Activated T-helper 1 cell treated with anti-CD3 and anti-CD28 coated beads, Interleukin-12 subunit alpha, Interleukin-12 subunit beta, Interleukin-2, Interleukin-4 antibody, amounts not matched to agents 30 ng/mL and 10 ng/mL and 1 ng/mL, durations not matched to agents 14 hours and 24 hours and 36 hours (primary cell): ENCODE measurements at places on chromosomes 7 and 10. TPM values are rescaled to one million over a fixed set of nuclear protein-coding genes. Genes with fewer than 3 reads are reported as not detected.

DNA sequence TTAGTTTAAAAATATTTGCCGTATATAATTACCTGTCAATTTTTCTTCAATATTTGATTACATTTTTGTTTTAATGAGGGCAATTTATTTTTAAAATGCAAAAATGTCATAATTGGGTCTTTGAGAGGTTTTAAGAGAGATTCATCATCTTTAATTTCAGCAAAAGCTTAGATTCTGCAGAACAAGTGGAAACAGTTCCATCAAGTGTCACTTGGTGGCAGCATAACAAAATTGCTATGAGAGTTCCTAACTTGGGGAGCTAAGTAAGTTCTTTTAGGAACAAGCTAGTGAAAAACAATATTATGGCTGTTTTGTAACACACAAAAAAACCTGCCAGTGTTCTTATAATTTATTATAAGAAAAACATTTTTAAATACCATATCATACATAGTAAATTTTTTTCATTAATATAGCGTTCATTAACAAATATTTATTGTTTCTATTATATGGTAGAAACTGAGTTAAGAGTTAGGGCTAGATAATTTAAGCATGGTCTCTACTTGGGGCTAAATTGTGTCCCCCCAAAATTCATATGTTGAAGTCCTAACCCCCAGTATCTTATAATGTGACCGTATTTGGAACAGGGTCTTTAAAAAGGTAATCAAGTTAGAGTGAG, 155.2 kb downstream of the MAGI2 start:
- H3K27me3 ChIP-seq, result no peaks in the 10 kb centered on the region
- DNase-seq, result no peak
- no peak overlapping the region for H3K4me3 ChIP-seq
- no peaks in the 10 kb centered on the region for H3K4me1 ChIP-seq
- H3K36me3 ChIP-seq, result no peaks in the 10 kb centered on the region

- H3K27ac ChIP-seq, result no peak overlapping the region
- DNase-seq, result no peak
- peaks cover 7% of the 10 kb centered on the region for H3K4me1 ChIP-seq
- H3K27me3 ChIP-seq, result no peaks in the 10 kb centered on the region
Measured at GRCh38 chr10:58210160-58210559, 57.5 kb downstream of the IPMK start.

DNA sequence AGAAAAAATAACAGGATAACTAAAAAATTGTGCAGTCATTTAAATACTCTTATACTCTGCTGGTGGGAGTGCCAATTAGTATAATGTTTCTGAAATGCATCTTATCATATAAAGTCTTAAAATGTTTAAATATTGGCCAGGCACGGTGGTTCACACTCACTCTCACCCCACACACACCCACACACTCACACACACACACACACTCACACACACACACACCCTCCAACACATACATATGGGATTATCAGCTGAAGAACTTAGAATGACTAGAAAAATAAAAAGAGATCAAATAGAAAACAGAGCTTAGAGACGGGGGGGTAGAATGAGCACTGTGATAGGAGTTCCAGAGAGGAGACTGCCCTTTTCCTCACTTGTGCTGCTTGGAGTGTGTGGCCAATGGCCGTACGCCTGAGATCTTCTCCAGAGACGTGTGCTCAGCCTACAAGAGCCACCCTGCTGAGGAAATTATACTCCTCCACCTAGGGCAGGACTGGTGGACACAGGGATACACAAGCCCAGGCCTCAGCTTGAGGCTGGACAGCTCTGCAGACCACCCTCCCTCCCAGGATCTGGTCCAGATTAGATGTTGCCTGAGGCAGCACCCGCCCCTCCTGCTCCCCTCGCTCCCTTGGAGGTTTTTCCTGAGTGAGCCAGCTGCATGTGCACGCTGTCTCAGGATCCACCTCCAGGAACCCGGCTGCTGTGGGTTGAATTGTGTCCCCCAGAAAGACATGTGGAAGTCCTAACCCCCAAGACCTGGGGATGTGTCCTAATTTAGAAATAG, 26.5 kb upstream of the PRKAG2 start:
- H3K27me3 ChIP-seq, result peaks cover 11% of the 10 kb centered on the region
- no peaks in the 10 kb centered on the region for H3K4me1 ChIP-seq
- H3K4me3 ChIP-seq, result no peak overlapping the region
- no peaks in the 10 kb centered on the region for H3K36me3 ChIP-seq

- H3K36me3 ChIP-seq, result peaks cover 16% of the 10 kb centered on the region
- H3K27ac ChIP-seq, result peak overlapping the region; percentile 4
- H3K27me3 ChIP-seq, result no peaks in the 10 kb centered on the region
Measured at GRCh38 chr7:5394264-5395105, 29.1 kb downstream of the TNRC18 start.

DNA sequence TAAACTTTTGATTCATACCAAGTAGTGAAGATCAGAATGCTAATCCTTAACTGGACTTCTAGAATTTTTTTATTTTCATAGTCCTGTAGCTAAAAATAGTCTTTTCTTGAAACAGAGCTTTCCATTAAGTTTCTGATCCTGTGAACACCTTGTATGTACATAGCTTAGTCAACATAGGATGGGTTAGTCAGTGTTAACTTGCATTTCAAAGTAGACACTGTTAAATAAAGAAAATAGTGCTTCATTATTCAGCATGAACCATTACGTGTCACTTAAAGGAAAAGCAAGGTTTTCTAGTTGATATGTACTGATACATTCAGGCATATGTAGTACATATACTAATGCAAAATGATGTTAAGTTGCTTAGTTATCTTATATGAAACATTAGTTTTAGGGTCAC, 7.5 kb upstream of the HDAC9 start:
- H3K4me3 ChIP-seq, result no peak overlapping the region
- no peak for DNase-seq
- no peak overlapping the region for H3K27ac ChIP-seq
- H3K27me3 ChIP-seq, result peaks cover 3% of the 10 kb centered on the region

The HSPA12A gene
- 0.05 TPM in 1 of 2 replicates, not detected in the other for total RNA-seq

The VWC2 gene
- not detected in 2 replicates for total RNA-seq

The KCND2 gene
- total RNA-seq, result not detected in 2 replicates

The ERVW-1 gene
- total RNA-seq, result not detected in 2 replicates

The SDK1 gene
- 0.08 and 0.15 TPM in 2 replicates for total RNA-seq

The ABCB4 gene
- not detected in 2 replicates for total RNA-seq

The LRRC18 gene
- total RNA-seq, result not detected in 2 replicates

The ADCY1 gene
- 2.5 and 2.9 TPM in 2 replicates for total RNA-seq
